Substantia nigra (tissue), 51 donors: ENCODE measurements at places on chromosomes 13 and 19.

DNA sequence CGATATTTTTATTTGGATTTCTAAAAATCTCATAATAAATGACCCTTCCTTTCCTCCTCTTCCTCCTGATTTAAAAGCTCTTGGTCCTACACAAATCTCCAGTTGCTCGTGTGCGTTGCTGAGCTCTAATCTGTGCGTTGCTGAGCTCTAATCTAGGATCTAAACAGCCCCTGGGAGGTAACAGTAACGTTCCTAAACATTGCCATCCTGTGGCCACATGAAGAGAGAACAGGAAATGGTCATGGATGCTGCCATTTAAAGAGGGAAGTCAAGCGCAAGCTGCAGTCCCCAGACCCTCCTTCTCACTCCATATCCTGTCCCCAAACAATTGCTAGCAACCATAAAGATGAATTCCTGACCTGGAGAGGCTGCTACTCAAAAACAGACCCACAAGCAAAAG is 170.8 kb downstream of the NUFIP1 start:
- no peak for DNase-seq

- no peak for DNase-seq
Measured at GRCh38 chr13:48192411-48192935, 40.5 kb upstream of the ITM2B start.

DNA sequence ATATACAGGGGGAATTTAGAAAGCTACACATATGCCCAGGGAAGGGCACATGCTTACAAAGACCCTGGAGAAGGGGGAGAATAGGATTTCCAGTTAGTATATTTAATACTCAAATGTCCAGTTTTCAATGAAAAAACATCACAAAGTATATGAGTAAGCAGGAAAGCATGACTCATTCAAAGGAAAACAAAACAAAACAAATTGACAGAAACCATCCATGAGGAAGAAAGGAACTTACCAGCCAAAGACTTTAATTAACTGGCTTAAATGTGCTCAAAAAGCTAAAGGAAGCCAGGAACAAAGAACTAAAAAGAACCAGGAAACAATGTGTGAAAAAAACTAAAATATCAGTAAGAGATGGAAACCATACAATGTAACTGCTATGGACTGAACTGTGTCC is 716.2 kb upstream of the ARGLU1 start:
- no peak for DNase-seq

GRCh38 chr19:2767688-2768087 is 15.4 kb downstream of the SGTA start:
- DNase-seq: no peak
